ENCODE measurements at places on chromosomes 11 and 22. TPM values are rescaled to one million over a fixed set of nuclear protein-coding genes. Genes with fewer than 3 reads are reported as not detected.
A peak's percentile ranks its signal among the peaks of the same experiment; 100 is the strongest.

- no peak for DNase-seq
These were observed 53.3 kb downstream of the MED15 start for GRCh38 chr22:20560716-20561115.

GRCh38 chr11:130414107-130415080, 14.0 kb downstream of the ADAMTS8 start:
- no peak for DNase-seq

GRCh38 chr11:119727523-119728151, 1.4 kb downstream of the NECTIN1 start:
- DNase-seq: no peak

DNA sequence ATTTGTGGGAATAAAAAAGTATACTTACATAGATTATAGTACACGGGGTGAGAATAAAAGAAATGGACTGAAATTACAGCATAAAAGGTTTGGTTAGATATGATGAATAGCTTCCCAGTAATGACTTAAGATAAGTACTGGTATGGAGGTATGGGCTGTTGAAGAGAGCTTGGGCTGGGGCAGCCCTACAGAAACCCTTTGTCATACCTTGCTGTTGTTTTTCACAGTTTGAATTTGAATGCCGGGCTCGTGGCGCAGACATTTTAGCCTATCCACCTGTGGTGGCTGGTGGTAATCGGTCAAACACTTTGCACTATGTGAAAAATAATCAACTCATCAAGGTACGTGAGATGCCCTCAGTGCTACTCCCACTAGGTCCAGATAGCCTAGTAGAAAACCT, 42.3 kb upstream of the RBX1 start:
- no peak for DNase-seq

SLC16A8 gene
- polyA plus RNA-seq: 0.24 TPM

DNA sequence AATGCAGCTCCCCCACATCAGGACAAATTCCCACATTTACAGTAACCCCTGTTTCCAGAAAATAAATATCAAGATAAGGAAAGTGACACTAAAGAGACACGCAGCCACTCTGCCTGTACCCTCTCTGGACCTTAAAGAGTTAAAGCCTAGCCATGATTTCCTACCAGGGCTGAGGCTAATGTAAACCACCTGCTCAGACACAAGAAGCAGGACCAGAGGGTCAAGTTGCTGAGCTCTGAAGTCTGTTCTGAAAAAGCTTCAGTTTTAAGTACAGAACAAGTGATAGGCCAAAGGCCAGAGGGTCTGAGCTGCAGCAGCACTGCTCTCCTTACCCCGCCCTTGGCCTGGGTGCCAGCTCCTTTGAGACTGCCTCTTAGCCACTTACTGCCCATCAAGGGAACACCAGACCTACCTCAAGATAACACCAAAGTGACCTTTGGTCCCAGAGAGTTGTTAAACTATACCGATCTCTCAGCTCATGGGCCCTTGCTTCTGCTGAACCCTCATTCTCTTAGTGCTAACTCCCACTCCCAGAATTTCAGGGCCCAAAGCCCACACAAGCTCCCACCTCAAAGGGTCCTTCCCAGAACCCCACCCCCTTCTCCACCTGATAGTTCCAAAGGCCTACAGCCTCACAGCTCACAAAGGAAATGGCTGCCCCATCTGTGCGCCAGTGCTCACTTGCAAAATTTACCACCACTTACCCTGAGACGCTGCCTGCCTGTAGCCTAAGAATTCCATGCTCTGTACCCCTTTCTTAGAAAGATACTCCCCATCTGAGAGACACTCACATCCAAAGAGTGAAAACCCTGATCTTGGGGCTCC, 40.5 kb downstream of the IL18BP start:
- DNase-seq: peak; percentile 38

AGBL2 gene
- 8.9 TPM for polyA plus RNA-seq

DNA sequence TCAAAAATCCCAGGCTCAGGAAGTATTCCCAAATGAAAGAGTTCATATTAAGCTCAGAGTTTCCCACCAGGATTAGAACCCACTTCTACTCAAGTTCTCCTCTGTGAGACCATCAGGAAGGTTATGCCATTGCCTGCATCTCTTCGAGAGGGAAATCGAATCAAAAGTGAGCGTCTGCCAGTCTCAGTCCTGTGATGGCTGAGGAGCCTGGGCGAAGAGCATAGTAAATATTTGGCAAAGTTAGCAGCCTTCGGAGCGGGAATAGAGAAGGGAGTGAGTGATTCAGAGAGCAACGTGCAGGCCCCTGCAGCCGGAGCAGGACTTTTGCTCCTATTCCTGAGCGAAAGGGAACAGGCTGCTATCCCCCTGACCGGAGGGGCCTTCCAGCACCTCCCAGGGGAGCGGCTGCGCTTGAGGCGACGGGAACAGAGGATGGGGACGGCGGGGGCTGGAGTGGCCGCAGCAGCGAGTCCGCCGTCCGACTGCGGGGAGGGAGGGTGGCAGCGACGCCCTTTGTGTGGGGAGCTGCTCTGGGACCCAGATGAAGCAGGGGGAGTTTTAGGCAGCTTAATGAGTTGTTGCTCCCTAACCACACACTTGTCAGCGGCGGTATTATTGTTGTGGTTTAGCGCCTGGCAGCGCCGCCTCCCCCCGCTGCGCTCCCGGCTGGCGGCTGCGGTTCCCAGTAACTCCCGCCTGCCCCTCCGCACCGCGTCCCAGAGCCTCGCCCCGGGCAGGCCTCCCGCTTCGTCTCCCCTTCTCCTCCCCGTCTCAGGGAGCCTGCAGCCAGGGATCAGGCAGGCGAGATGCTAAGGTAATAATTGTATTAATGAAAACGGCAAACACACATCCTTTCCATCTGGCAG, 21.7 kb upstream of the NRGN start:
- DNase-seq: no peak

DNA sequence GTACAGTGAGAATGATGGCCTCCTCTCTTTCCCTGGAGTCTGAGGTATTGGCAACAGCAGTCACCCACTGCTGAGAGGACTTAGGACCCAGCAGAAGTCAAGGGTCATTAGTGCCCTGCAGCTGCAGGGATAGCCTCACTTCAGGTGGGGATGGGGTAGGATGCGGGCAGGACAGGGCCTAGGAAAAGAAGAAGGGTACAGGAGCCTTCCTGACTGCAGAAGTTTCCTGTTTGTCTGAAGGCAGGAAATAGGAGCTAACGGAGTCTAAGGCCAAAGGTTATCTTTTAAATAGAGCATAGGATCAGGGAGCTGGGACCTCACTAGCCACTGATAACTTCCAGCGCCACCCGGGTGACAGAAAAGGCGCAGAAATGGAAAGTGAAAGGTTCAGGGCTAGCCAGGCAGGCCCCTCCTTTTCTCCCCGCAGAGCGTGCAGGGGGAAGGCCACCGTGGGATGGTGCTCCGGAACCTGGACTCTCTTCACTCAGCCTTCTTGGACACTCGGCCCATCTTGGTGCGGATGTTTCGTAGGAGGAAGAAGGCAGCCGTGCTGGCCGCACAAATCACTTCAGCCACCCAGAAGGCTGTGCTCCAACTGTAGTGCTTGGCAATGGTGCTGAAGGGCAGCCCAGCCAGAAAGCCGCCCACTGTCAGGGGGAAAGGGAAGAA, 6.0 kb downstream of the TRAPPC4 start:
- DNase-seq: no peak

GRCh38 chr22:38829485-38829884, 14.3 kb downstream of the NPTXR start:
- DNase-seq: no peak

GRCh38 chr22:21622011-21622918, 7.6 kb downstream of the YDJC start:
- DNase-seq: no peak

GRCh38 chr22:46531581-46532175, 5.7 kb downstream of the CELSR1 start:
- DNase-seq: no peak

PLAAT2 gene
- polyA plus RNA-seq: 0.22 TPM

DNA sequence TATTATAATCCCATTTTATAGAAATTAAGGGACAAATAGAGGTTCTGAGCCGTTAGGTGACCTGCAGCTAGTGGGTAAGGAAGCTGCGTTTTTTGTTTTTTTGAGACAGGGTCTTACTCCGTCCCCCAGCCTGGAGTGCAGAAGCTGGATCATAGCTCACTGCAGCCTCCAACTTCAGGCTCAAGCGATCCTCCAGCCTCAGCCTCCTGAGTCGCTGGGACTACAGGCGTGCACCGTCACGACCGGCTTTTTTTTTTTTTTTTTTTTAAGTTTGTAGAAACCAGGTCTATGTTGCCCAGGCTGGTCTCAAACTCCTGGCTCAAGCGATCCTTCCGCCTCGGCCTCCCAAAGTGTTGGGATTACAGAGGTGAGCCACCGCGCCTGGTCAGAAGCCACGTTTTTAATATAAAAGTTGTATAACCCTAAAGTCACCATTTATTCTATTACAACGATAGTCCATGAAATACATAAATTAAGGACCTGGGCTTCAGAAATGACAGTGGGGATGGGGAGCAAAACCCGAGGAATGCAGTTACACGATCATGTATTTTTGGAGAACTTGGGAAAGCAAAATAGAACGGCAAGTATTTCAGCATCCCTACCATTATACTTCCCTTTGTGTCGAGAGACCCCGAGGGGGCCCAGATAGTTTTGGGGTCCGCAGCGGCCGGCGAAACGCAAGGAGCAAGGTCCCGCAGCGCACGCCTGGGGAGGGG, 638 bp downstream of the SAAL1 start:
- DNase-seq: no peak

DNA sequence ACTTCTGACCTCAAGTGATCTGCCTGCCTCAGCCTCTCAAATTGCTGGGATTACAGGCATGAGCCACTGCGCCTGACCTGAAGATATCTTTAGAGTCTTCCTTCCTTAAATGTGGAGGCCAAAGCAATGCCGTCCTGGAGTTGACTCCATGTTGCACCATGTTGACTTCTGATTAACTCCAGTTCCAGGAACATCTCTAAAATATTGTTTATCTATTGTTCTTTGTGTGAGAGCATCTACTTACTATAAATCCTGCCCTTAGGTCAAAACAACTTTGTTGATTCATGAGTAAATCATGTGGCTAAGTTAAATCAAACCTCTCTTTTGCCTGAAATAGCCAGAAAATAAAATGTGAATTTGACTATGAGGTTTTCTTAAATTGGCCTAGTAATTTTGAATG, 56.6 kb upstream of the CAPRIN1 start:
- DNase-seq: no peak

DNA sequence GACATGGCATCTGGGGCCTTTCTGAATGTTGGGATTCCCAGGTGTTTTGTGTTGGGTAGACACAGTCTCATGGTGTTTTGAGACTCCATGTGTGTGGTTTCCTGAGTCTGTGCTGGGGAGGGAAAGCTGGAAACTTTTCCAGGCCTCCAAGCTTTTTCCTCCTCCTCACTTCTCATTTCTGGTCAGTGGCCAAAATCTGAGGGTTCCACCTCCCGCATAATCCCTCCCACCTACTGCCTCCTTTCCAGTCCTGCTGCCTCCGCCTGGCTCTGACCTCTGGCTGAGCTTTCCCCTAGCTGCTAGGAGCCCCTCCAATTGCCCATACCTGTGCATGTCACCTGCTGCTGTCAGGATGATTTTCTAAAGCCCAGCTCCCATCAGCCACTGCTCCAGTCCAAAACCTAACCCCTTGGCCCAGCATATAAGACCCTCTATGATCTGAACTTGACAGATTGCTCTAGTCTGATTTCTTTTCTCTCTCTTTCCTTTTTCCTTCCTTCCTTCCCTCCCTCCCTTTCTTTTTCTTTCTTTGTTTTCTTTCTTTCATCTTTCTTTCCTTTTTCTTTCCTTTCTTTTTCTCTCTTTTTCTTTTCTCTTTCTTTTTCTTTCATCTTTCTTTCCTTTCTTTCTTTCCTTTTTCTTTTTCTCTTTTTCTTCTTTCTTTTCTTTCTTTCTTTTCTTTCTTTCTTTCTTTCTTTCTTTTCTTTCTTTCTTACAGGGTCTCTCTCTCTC, 51.4 kb upstream of the NECTIN1 start:
- DNase-seq: no peak

- DNase-seq: no peak
These were observed 4.1 kb downstream of the SLC36A4 start for GRCh38 chr11:93193731-93194130.
